Bone marrow (tissue), 2 donors: ENCODE measurements at places on chromosomes 3 and 15.

- DNase-seq = no peak
Observed at GRCh38 chr15:82548700-82549099, 8.4 kb upstream of the RPS17 start.

DNA sequence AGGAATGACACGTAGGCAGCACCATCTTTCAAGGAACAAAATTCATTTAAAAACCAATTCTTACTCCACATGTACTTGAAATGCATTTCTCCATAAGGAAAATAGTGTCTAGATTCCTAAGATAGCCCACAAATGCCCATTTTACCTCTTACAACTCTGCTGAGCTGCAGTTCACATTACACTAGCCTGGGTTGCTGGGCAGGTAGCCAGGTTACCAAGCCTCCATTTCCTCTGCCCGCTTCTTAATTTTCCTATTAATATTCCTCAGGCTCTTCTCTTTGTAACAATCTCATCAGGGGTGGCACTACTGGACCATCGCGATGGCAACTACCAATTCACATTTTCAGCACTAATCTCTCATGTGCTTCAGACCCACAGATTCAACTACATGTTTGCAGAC is 10.8 kb downstream of the ATP13A3 start:
- no peak for DNase-seq

DNA sequence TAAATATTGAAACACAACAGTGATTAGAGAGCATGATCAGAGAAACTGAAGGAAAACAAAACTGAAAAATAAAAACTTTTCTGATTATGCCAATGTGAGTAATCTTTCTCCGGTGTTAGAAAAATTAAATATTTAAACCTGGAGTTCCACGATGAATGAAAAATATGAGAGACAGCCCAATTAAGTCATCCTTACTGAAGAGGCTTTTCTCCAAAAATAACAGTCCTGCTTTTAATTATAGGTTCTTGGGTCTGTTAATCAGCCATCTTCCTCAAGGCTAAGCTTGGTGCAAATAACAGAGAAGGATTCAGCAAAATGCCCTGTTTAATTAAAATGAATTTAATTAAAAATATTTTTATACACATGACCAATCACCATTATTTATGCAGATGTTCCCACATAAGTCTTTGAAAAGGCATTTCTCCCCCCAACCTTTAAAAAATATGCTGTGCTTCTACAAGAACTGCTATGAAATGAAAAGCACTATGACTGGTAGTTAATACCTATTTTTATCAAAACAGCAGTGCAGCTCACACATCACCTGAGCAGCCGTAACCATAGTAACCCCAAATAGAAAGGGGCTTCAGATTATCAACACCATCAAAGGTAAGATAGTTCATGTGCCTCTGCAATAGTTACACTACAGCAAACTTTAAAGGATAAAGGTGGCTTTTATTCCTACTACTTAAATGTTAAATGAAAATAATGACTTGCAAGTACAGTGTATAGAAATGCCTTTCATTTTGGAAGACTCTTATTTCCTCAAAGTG is 175.7 kb downstream of the SLC9A9 start:
- no peak for DNase-seq

GRCh38 chr3:157544501-157545130 is 41.4 kb upstream of the VEPH1 start:
- no peak for DNase-seq

- DNase-seq = no peak
Observed at GRCh38 chr15:29518442-29518841, 248.8 kb upstream of the NSMCE3 start.

DNA sequence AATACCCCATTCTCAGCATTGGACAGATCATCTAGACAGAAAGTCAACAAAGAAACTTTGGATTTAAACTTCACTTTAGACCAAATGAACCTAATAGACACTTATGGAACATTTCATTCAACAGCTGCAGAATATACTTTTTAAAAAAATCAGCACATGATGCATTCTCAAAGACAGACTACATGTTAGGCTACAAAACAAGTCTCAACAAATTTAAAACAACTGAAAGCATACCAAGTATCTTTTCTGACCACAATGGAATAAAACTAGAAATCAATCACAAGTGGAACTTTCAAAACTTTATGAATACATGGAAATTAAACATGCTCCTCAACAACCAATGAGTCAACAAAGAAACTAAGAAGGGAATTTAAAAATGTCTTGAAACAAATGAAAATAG is 37.9 kb downstream of the SERP1 start:
- no peak for DNase-seq

- no peak for DNase-seq
Observed at GRCh38 chr3:85780806-85781205, 822.0 kb downstream of the CADM2 start.

- no peak for DNase-seq
Observed at GRCh38 chr3:14353502-14353901, 48.9 kb upstream of the SLC6A6 start.

DNA sequence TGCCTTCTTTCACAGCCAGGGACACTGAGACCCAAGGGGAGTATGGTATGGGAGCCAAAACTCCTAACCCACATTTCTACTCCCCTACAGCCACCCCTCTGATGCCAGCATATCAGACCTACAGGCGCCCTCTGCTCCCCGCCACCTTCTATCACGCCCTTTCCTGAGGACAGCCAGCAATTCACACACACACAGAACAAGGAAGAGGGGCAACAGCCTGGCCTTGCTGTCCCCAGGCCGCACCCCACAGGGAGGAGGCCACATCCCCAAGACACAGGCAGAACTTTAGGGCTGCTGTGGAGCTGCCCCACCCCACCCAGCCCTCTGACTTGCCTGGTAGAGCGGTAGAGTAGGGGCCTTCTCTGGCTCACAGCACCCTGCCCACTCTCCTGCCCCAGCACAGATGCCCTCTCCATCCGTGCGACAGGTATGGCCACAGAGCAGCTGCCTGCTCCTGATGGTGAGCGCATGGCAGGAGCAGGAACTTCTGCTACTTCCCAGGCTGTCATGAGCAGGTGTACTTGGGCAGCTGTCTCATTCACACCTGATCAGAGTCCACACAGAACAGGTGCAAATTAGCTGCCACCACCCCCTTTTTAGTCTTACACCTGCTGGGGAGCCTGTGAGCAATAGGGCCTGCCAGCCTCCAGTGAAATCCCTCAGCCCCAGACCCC is 33.4 kb downstream of the CCDC33 start:
- no peak for DNase-seq

DNA sequence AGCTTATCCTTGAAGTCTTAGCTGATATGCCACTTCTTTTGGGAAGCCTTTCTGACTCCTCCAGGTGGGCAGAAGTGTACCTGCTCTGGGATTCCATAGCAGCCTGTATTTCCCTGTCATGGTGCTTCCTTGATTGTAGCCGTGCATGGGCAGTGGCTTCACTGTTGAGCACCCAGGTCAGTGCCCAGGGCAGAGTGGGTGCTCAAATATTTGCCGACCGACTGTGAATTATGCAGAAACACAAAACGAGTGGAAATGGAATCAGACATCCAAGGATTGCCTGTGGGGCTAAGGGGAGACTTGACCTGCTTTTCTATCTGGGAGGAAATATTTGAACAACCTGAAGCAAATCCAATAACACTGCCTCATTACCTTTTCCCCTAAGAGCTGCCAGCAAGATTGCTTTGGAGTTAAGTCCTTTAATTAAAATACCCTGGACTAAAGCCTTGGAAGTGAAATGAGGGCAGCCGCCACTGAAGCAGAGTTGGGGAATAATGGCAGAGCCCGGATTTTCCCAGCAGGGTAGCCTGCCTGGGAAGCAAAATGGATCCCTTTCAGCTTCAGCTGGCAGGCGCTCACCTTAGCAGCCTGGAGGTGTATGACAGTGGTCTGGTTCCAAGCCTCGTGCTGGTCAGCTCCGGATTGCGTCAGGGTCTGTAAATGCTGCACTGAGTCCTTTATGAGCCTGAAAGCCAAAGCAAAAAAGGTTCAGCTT is 14.9 kb downstream of the ACOX2 start:
- DNase-seq = no peak

GRCh38 chr3:65251375-65251774 is 563.6 kb upstream of the ADAMTS9 start:
- DNase-seq = no peak

- no peak for DNase-seq
Observed at GRCh38 chr3:151787626-151788025, 26.3 kb upstream of the AADAC start.

GRCh38 chr3:145357453-145357852 is 803.5 kb downstream of the PLOD2 start:
- no peak for DNase-seq
